ENCODE measurements at places on chromosomes 12 and 14.

DNA sequence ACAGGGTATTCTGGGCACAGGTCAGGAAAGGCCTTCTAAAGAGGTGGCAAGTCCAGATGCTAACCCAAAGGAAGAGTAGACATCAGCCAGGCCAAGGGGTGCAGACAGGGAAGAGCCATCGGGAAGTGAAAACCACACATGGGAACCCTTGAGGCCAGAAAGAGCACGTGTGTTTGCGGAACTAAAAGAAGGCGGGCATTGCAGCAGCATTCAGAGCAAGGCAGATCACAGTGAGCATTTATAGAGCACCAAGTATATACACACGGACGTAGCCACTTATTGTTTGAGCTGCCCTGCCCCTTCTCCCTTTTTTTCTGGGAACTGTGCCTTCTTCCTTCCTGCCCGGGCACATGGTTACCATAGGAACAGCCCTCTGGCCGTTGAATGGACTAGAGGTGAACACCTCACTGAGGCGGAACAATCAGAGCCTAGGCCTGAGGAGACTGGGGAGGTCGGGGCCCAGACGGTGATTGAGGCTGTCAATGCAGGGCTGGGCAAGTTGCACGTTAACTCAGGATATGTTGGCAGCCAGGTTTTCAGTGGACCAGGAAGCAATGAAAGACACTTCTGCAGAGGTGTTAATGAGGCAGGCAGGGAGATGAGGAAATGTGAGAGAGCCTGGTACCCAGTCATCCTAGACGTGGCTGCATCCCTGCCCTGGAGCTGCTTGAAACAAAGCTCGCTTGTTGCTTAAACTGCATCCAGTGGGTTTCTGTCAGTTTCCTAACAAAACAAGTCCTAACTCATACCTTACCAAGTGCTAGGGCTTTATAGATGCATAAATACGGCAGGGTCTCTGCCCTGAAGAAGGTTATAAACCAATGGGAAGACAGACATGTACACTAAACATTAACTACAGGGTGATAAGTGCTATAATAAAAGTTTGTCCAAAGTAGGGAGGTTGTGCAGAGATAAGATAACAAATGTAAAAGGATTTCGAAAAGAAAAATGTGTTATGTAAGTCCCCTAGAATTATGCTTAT lies 34.2 kb downstream of the MOAP1 start:
- no peak for DNase-seq

DNA sequence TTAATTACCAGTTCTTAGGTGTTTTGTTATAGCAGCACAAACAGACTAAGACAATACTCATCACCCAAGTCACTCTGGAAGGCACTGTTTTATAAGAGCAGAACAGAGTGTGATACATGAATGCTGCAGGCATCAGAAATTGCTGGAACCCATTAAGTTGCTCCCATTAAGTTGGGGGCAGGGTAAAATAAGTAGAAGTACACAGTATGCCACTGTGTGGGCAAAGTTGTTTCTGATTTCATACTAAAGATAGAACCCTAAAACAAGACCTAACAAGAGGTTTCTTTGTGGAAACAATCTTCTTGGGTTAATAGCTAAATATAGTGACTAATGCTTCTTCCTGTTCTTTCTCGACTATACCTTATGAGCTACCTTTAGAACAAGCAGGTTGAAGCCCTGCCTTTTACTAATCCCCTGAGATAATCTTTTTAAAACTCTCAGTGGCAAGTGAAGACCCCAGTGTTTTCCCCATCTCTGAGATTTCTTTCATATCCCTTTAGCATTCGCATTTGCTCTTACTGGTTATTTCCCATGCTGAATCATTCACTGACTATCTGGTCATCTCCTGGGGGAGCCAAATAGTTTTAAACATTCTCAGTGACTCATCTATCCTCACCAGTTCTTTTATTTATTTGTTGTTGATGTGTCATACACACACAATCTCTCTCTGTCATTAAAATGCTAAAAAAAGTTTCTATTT lies 52.3 kb downstream of the SOCS2 start:
- DNase-seq: no peak

DNA sequence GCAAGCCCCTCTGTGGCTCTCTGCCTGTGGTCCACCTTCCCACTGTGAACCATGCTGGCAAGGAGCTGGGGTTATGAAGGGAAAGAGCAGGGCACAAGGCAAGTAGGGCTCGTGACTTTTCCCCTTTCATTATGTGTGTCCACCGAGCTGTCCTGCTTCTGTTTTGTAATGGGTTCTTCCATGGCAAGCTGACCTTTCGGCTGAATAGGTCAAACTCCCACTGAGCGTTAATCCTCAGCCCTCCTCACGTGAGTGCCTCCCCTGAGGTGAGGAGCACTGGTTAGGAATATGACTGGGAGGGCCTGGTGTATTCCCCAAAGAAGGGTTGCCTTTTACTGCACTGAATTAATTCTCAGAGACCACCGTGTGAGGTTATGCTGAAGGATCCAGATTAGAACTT lies 424.3 kb downstream of the NPAS3 start:
- DNase-seq: no peak

DNA sequence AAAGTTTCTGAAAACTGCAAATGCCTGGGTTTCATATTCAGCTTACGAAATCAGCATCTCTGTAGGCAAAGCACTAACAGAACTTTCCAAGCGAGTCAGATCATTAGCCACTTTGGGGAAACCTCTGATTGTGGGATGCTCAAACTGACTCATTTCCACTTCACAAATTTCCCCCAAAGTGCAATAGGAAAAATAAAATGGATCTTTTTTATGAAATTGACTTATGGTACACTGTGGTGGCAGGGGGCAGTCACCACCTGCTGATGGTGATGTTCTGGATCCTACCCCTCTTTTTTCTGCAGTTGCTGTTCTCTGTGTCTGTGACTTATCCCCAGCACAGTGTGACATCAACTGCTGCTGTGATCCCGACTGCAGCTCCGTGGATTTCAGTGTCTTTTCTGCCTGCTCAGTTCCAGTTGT lies 5.6 kb downstream of the TCTN1 start:
- DNase-seq: no peak

DNA sequence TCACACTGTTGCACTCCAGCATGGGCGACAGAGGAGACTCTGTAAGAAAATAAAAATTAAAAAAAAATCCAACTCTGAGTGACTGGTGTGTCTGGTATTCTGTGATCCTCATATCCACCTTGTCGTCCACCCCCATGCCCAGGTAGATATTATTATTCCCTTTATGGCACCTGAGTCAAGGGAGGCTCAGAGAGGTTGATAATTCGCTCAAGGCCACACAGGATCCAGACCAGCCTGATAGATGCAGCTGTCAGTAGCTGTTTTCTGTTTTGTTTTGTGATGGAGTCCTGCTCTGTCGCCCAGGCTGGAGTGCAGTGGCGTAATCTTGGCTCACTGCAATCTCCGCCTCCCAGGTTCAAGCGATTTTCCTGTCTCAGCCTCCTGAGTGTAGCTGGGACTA lies 14.8 kb upstream of the FAM222A start:
- no peak for DNase-seq

DNA sequence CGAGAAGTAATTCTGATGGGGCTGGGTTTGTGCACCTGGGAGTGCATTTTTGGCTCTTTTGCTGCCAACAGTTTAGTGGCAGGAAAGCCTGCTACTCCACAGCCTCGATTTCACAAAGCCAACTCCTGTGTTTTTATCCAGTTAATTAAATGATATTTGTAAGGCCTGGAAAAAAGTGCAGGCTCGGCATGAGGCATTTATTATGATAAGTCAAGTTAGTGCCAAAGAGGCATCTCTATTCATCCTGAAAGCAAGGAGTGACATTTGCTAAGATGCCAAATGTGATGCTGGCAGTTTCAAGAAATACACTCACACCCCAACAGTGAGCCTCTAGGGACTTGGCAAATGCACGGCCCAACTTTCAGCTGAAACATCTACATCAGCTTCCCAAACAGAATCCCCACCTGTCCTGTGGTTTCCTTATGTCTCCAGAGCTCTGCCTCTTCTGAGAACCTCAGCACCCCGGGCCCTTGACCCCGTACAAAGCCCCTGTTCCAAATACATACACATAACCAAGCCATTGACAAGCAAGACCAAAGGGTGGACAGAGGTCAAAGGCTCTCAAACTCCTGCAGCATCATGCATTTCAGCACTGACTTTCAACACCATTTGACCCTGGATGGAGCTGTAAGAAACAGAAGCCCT lies 955.1 kb upstream of the TMEM132C start:
- DNase-seq: no peak

DNA sequence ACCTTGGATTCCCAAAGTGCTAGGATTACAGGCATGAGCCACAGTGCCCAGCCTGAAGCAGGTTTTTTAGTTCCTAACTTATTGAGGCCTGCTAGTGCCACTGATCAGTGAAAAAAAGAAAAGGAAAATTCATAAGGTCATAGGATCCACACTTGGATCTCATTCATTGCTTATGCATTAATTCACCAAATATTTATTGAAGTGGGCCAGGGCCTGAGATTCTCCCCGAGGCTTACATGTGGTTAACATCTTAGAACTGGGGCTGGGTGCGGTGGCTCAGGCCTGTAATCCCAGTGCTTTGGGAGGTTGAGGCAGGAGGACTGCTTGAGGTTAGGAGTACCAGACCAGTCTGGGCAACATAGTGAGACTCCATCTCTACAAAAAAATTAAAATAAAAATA lies 29.5 kb upstream of the MAP1LC3B2 start:
- no peak for DNase-seq

DNA sequence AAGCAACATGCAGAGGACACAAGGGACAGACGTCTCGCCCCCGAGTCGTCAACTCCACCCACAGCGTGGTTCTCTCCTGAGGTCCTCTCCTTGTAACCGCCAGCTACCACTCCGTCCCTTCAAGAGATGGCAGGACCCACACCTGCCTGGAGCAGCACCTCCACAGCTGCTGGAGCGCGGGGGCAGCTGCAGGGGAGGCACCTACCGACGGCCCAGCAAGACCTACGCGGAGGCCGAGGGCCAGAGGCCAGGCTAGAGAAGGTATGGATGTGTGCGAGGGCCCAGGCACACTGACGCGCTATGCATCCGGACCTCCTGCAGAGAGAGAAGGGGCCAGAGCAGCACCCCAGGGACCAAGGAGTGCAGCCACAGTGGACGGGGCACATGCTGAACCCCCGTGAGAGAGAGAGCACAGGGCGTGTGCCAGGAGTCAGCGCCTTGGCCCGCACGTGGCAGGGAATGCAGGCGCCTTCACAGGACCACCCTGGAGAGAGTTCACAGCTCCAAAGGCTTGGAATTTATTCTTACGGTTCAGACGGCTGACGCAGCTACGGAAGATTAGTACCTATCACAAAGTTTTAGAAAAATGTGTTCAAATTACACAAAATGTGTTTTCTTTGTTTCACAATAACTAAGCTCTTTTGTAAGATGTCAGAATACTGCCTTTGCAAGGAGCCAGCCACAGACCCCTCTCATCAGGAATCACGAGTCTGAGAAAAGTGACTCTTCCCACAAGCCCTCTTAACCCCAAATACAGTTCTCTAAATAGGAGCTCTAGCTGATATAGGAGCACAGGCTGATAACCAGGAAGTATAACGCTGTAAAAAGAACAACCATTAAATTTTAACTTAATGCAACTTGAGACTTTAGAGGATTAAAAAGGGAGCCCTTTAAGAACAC lies 36.8 kb downstream of the CDC42BPB start:
- no peak for DNase-seq

- no peak for DNase-seq
Measured at GRCh38 chr14:100299238-100299560, 7.0 kb downstream of the SLC25A29 start.

DNA sequence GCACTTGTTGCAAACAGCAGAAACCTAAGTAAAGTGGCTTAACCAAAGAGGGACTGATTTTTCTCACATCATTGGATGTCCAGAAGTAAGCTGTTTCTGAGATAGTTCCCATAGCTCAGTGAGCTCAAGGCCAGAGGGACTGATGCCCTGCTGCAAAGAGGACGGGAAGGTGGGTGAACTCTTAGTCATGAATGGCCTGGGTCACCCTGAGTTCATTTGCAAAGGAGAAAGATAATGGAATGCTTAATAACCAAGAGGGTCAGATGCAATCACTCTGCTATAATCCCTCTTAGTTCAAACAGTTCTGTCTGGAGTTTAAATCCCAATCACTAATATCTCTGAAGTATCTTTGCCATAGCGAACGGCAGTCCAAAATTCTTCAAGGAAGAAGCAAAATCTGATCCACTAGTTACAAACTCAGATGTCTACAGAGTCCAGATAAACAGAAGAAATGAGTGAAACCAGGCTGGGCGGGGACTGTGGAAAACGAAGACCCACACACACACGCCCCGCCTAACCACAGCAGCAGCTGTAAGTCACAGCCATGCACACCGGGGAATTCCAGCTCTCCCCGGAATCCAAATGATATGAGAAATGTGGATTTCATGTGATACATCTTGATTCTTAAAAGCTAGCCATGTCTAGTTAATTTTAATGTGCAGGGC lies 289.5 kb downstream of the TMEM132D start:
- DNase-seq: no peak

DNA sequence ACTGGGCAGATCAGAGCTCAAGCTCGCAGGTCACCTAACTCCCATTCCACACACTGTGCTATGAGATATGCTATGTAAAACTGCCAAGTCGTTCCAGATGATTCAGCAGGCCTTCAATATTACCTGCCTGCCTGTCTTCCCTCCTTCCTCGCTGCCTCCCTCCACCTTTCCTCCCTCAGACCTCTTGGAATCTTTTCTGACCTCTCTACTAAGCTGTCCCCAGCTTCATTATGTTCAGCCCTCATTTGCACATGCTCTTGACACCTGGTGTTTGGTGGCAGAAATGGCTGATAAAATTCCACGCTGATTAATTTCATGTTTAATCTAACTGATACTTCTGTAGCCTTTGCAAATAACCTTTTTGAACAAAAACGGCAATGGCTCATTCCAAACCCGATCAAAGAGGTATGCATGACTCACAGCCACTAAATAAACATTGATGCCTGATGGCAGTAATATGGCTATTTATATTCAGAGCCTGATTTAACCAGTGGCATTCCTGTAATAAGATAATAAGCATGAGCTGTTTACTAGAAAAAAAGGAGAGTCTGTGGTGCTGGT lies 130.8 kb upstream of the EGLN3 start:
- DNase-seq: no peak

GRCh38 chr14:33851366-33851765 lies 99.5 kb downstream of the EGLN3 start:
- DNase-seq: no peak

- no peak for DNase-seq
Measured at GRCh38 chr12:31728289-31728916, 418 bp downstream of the AMN1 start.
